ENCODE measurements at places on chromosomes 5 and 9.

GRCh38 chr5:115977988-115978387, 15.7 kb downstream of the LVRN start:
- no peak for DNase-seq

DNA sequence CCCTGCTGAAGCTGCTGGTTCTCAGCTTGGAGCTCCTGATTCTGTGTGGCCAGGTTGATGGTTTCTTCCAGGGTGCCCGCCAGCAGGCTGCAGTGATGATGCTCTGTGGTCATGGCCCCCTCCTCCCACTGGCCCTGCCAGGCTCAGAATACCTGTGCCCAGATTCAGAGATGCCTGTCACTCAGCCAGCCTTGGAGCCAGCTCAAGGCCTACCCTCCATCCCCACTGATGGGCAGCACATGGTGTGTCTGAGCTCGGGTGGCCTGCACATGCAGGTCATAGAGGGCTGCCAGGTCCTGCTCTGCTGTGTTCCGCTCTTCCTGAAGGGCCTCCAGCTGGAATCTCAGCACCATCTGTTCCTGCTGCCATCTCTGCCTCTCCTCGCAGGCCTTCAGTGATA, 5.4 kb downstream of the SLC35A4 start:
- DNase-seq, result no peak

- DNase-seq, result no peak
Observed at GRCh38 chr5:100424787-100425186, 110.4 kb upstream of the FAM174A start.

DNA sequence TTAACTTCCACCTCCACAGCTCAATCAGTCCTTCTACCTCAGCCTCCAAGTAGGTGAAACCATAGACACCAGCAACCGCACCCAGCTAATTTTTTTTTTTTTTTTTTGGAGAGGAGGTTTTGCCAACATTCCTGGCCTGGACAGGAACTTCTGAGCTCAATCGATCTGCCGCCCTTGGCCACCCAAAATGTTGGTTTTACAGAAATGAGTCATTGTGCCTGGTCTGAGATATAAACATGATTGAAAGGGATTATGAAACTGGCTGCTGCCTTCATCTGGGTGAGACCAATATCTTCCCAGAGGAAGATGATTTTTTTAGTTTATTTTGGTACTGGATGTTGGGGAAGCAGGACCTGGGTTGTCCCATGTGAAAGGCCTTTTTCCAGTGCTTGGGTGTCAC, 9.2 kb downstream of the TAF11L12 start:
- no peak for DNase-seq

DNA sequence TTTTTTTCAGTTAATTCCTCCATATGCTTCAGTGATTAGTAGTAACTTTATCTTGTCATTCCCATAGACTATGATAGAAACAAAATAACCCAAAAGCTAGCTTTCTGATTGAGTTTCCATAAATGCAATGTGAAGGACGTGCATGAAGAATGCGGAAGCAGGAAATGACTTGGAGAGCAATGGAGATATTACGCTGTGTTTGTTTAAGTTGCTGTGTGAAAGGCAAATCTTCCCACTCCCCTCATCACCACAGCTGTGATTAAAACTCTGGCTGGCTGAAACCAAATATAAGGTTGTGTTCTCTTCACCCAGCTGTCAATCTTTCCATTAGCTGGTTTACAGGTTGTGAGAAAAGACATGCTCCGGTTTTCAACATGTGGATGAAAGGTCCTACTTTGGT, 83.9 kb downstream of the NR2F1-AS1 start:
- no peak for DNase-seq

DNA sequence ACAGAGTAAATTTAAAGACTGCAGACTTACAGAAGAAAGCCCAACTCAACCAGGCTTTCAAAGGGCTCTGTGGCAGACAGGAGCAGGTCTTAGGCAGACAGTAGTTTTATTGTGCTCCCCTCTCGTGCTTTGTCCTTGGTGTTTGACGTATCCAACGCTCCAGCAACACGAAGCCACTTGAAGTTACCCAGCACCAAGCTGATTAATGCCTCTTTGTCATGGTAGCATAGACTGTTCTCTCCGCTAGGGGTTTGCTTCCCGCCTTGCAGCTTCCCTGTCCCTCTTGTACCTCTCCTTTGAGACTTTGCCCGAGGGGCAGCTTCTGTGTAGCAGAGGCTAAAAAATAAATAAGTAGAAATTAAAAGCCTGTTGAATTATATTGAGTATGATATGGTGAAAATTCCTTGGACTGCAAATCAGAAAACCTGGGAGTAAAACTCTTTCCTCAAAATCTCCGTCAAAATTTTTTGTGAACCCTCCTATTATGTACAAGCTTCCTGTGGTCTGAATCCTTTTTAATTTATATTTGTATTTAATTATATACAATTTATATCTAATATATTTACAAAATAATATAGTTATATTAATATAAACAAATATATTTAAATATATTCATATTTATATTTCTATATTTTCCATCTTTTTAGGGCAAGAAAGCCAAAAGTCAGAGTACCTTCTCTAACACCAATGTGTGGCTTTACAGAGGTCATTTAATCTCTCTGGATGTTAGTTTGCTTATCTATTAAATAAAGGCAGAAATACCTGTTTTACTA, 405.4 kb downstream of the DMAC1 start:
- DNase-seq, result no peak

All from CD4-positive, alpha-beta T cell treated with Interleukin-10 for 1 hour (primary cell).